SK-MEL-5 (cell line): ENCODE measurements at places on chromosomes 5 and 9.

GRCh38 chr9:36870960-36871359 is 163.1 kb downstream of the PAX5 start:
- no peak for DNase-seq

DNA sequence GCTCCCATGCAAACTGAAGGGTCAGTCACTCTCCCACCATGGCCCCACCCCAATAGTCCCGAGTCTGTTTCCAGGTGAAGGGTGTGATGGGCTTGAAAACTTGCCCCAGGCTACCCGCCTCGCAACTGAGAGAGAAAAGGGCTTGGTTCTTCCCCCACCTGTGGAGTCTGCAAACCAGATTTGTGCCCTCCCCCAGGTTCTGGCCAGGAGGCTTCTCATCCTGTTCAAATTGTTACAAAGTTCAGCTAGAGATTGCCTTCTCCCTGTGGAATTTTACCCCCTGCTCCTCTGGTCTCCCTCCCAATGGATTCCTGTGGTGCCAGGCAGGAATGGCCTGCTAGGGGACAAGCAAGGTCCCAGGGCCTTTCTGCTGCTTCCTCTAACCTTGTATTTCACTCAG is 93.1 kb upstream of the ACO1 start:
- no peak for DNase-seq

GRCh38 chr5:105952875-105953274 is 1717.9 kb downstream of the EFNA5 start:
- no peak for DNase-seq

DNA sequence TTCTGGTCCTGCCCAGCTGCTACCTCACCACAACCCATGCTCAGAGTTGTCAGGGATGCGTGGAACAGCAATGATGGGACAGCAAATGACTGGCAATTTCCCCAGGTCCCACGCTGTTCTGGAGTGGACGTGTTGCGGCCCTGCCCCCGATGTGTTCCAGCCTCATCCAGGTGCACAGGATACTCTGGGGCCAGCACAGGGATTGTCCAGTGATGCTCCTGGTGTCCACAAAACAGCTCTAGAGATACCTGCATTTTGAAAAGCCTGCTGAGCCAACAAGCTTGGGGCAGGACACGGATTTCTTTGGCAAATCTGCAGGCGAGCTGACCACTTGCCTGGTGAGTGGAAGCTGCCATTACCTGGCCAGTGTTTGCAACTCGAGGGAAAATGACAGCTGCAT is 88.7 kb downstream of the ANKRD33B start:
- DNase-seq, result no peak

DNA sequence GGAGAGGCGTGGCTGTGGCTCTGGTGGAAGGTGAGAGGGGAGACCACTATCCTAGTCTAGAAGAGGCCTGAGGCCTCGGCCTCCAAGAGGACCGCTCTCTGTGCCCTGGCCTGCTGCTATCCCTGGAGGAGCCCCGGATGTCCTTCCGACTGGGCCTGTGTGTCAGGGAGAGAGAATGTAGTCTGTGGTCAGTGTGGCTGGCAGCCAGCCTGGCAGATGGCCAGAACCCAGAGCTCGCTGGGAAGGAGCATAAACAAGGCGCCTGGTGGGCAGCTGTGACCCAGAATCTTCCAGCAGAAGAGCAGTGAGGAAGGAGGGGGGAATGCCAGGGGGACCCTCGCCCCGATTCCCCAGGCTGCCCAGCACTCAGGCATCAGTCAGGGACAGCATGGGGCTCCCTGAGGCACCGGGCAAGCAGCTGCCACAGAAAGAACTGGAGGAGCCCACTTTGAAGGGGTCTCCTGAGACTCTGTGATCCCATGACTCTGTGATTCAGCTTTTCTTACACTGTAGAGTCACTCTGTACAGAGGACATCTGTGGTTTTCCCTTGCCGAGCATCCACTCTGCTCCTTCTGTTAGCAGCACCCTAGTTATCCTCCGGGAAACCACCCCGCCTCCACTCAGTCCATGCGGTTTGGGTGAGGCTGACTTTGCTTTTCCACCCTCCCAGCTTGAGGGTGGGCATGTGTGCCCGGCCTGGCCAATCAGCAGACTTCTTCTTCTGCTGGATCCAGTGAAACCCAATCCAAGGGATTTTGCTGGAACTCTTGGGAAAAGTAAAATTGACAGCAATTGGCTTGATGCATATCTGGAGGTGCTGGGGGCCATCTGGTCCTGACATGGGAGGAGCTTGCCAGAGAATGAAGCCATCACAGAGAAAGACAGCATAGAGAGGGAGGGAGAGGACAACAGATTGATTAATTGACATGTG is 46.2 kb upstream of the PWWP2A start:
- peak; percentile 96 for DNase-seq

GRCh38 chr9:81989700-81990099 is 1.1 kb downstream of the SPATA31D1 start:
- no peak for DNase-seq

DNA sequence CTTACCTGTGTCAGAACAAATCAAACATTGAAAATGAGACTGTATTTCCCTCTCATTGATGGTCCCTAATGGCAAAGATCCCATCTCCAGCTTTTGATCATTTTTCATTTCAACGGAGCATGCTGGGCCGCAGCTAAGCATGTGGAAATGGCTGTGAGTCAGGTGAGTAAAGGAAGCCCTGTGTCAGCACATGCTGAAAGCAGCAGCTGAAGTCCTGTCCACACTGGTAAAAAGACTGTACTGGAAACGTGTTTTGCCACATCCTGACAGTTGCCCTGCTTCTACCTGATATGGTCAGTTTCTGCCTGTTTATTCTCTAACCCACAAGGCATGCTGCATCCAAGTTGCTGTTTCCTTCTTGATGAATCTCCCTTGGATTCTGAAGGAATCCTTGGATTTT is 330.1 kb downstream of the EFNA5 start:
- no peak for DNase-seq
